ENCODE measurements at places on chromosomes 4 and X.

- DNase-seq = no peak
Observed at GRCh38 chr4:177574446-177574845, 132.2 kb upstream of the AGA start.

GRCh38 chr4:129335276-129335675 lies 239.3 kb downstream of the C4orf33 start:
- no peak for DNase-seq

DNA sequence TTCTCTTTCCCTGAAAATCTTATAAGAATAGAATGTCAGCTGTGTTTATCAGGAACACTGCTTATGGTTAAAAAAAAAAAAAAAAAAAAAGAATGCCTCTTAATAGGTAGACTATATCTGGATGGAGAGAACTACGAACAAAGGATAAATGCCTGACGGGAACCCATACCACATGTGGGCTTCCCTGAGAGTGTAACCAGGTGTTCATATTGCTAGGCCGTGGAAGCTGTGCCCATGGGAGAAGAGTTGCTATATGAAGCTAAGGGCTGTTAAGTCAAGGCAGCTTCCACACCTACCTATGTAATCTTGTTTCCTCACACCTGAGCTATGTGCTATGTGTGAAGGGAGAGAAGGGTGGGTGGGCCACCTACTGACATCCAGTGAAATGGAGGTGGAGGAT lies 27.3 kb downstream of the TMEM184C start:
- no peak for DNase-seq

DNA sequence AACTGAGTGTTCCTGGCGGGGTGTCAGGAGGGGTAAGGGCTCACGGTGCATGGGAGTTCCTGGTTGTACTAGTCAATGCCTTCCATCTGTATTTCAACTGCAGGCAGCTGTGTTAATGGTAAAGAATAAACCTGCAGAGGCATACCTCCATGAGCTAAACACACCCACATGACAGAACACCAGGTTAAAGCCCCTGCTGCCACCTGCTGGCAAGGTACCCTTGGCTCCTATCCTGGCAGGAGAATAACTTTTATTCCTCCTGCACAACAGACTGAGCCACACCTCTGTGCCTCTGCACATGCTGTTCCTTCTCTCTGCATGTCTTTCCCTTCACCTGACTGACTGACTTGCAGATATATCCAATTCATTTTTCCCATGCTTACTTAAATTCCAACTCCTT lies 11.1 kb downstream of the ITIH6 start:
- no peak for DNase-seq

Data from substantia nigra (tissue), 51 donors.